ENCODE measurements at places on chromosomes 12 and 14.

GRCh38 chr14:91058042-91058581, 2.3 kb downstream of the RPS6KA5 start:
- no peak for DNase-seq

GRCh38 chr14:99286761-99287160, 14.8 kb upstream of the BCL11B start:
- DNase-seq, result no peak

DNA sequence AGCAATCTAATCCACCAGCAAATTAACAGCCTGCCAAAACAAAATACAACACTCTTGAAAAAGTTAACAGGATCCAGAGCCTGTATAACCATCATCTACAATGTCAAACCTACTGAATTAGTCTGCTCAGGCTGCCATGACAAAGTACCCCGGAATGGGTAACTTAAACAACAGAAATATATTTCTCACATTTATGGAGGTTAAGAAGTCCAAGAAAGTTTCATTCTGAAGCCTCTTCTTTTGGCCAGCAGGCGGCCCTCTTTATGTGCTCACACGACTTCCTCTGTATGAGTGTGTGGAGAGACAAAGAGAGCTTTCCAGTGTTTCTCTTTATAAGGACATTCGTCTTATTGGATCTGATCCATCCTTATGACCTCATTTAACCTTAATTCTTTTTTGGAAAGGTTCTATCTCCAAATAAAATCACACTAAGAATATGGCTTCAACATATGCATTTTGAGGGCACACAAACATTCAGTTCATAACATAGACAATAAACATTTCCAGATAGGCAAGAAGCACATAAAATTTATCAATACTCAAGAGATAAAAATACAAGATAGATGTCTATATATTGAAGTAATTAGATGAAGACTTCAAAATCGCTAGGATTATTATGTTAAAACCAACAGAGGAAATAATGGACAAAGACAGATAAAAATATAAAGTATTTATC, 5.9 kb upstream of the RERG start:
- DNase-seq, result no peak

DNA sequence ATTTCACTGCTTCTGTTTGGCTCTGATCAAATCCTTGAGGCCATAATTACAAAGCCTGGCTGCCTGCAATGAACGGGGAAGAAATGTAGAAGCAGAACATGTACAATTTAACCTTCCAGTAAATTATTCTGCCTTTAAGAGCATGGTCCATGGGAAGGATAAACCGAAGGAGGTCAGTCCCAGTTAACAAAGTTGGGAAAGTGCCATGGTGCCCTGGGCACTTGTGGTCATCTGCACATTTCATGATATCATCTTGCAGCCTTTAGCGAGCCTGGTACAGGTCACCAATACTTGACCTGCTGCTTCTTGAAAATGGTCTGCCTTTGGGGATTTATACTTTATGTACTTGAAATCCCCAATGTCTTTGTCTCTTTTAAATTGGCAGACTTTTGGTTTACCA, 175.9 kb upstream of the KITLG start:
- no peak for DNase-seq

- no peak for DNase-seq
Measured at GRCh38 chr12:15688838-15689625, 100.2 kb downstream of the EPS8 start.

DNA sequence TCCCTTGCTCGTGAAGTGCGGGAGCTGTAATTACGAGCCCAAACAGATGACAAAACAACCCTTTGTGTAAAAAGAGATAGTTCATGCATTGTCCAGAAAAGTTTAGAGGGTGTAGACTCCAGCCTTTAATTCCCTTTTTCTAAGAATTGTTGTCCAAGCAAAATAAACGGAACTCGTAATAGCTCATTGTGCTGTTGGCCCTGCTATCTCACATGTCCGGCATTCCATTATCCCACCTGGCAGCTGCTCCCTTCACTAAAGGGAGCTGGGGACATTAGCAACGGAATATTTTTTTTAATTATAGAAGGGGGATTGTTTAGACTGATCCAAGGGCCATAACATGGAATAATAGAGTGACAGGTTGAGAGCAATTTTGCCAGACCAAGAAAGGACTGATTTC, 277.5 kb upstream of the TBX3 start:
- DNase-seq, result no peak

DNA sequence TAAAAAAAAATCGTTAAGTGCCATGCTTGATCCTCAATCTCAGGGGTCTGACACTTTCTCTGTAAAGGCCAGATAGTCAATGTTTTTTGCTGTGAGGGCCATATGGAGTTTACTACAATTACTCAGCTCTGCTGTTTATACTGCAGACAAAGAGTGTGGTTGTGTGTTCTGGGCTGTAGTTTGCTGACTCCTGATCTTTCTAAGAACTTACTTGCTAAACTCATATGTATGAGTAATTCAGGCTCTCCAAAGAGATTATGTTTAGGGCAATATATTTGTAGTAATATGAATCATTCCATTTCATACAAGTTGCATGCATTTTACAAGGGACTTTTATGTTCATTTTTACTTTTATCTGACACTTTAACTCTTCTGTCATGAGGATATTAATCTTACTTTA, 188.2 kb downstream of the TMTC2 start:
- DNase-seq, result no peak

All from effector memory CD4-positive, alpha-beta T cell (primary cell).